ENCODE measurements at places on chromosomes 2 and 18.
A peak's percentile ranks its signal among the peaks of the same experiment; 100 is the strongest.

- no peak for DNase-seq
Measured at GRCh38 chr2:205323929-205324328, 358.4 kb upstream of the NRP2 start.

DNA sequence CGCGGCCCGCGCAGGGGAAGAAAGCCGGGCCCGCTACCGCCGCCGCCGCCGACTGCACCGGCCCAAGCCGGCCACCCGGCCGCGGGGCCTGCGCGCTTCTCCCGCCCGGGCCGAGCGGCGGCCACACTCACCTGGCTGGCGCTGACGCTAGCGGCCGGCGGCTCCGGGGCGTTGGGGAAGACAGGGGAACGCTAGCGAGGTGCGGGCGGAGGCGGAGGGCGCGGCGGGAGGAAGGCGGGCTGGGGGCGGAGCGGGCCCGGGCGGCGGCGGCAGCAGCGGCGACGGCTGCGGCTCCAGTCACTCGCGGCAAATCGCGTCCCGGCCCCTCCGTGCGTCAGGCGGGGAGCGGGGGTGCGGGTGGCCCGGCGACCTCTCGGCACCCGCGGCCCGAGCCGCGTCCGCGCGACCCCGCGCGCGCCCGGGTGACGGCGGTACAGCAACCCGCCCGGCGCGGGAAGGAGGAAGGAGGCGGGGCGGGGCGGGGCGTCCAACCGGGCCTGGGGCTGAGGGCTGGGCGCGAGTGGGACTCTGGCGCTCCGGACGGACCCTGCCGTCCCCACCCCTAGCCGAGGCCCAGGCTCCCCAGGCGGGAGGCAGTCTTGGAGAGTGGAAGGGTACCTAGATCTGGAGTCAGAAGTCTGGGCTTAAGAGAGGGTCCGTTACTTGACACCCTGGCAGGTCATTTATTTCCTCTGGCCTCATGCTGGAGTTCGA is at the start of gene SESTD1:
Gene SESTD1, minus strand, starts transcription at position 465 of the 714 bp plus-strand sequence. CDS start 72,991 bp downstream, outside the sequence.
- peak; percentile 23 for DNase-seq

- no peak for DNase-seq
Measured at GRCh38 chr18:13281406-13281805, 62.8 kb downstream of the LDLRAD4 start.

DNA sequence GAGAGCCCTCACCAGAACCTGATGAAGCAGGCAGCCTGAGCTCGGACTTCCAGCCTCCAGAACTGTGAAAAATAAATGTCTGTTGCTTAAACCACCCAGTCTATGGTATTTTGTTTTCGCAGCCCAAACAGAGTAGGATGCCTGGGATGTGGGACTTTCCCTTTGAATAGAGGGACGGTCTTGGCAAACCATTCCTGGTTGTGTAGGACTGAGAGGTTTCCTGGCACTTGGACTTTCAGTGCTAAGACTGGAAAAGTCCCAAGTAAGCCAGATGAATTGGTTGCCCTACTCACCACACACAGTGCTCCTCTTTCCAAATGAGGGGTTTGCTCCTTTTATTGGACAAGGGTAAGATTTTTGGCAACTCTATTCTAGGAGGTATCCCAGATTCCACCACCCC is 46.8 kb upstream of the ACMSD start:
- no peak for DNase-seq

GRCh38 chr18:50373561-50374219 is 1.2 kb upstream of the SKA1 start:
- no peak for DNase-seq

- DNase-seq = no peak
Measured at GRCh38 chr18:75489493-75490190, 62.1 kb upstream of the SMIM21 start.

- DNase-seq = no peak
Measured at GRCh38 chr2:30316408-30316807, 85.1 kb downstream of the LBH start.

DNA sequence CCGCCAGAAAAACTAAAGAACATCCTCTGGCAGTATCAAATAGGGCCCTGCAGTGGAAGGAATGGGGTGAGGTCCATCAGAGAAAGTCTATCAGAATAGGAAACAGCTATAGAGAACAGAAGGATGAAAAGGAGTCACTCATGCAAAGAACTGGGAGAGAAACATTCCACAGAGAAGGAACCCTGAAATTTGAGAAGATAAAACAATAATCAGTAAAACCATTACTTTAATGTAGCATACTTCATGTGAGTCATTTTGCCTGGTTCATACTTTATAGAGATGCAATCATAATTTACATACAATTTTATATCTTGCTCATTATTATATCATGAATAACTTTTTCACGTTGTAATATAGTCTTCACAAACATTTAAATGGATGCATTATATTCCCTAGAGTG is 402.2 kb downstream of the NCKAP5 start:
- DNase-seq = no peak

DNA sequence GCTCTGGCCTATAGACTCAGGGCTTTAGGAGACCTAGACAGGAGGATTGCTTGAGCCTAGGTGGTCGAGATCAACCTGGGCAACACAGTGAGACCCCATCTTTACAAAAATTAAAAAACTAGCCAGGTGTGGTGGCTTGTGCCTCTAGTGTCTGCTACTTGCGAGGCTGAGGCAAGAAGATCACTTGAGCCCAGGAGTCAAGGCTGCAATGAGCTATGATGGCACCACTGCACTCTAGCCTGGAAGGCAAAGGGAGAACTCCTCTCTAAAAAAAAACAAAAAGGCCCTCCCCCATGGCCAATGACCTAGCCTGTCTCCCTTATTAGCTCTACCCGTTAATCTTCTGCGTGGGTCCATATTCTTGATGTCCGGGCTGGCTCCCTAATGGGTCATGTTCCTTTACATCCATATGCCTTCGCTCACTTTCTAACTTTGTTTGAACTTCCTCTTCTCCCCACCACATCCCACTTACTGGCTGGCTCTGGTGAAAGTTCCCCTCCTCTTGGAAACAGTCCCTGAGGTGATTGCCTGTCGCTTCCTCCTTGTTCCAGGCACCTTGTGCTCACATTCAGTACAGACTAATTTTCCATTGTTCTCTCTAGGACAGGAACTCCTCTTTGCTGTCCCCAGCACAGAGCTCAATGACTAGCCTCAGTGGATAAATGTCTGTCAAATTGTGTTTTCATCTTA is 103.0 kb downstream of the AFF3 start:
- no peak for DNase-seq

GRCh38 chr18:58080451-58080850 is 36.4 kb downstream of the NEDD4L start:
- DNase-seq = no peak

DNA sequence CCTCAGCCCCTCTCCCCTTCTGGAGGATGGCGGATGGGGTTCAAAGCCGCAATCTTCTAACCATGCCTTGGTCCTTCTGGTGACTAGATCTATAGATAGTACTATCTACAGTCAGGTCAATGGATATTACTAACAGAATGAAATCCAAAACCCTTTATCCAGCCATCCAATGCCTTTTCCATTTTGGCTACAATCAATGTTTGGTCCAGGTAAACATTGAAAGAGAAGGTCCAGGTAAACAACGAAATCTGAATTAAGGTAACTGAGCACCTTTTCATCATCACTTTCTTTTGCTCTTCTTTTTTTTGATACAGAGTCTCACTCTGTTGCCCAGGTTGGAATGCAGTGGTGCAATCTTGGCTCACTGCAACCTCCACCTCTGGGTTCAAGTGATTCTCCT is 9.7 kb downstream of the PPP4R3B start:
- no peak for DNase-seq

- DNase-seq = no peak
Measured at GRCh38 chr2:145088756-145089155, 568.8 kb upstream of the ZEB2 start.

DNA sequence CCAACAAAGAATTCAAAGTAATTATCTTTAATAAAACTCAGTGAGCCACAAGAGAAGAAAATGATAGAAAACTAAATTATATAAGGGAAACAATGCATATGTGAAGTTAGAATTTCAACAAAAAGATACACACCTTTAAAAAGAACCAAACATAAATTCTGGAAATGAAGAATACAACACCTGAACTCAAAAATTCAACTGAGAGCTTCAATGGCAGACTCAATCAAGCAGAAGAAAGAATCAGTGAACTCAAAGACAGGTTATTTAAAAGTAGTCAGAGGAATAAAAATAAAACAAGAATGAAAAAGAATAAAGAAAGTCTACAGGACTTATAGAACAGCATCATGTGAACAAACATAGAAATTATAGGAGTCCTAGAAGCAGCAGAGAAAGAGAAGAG is 73.4 kb downstream of the L3MBTL4 start:
- DNase-seq = no peak

GRCh38 chr2:80054346-80054675 is 250.2 kb downstream of the LRRTM1 start:
- no peak for DNase-seq

DNA sequence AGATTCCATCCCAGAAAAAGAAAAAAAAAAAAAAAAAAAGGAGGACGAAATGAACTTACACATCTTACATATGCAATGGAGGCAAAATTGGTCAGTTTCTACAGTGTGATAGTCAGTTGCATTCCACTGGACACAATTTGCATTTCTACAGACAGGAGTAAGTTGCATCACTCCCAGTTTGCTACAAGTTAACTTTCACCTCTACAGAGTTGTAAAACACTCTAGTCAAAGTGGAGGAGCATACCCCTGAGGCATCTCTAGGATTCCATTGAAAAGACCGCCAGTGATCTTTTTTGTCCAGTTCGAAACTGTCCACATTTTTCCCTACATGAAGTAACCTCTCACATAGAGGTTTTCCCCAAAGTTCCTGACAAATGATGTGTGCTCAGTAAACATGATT is 202.8 kb downstream of the VAPA start:
- DNase-seq = no peak

- DNase-seq = no peak
Measured at GRCh38 chr2:237570776-237571335, 4.5 kb downstream of the PRLH start.

GRCh38 chr18:43805646-43806194 is 528.4 kb upstream of the SYT4 start:
- no peak for DNase-seq

- no peak for DNase-seq
Measured at GRCh38 chr2:118806797-118807667, 40.4 kb downstream of the EN1 start.

GRCh38 chr2:134421556-134422328 is 167.9 kb downstream of the MGAT5 start:
- no peak for DNase-seq

GRCh38 chr2:225937625-225938187 is 538.2 kb downstream of the NYAP2 start:
- no peak for DNase-seq

DNA sequence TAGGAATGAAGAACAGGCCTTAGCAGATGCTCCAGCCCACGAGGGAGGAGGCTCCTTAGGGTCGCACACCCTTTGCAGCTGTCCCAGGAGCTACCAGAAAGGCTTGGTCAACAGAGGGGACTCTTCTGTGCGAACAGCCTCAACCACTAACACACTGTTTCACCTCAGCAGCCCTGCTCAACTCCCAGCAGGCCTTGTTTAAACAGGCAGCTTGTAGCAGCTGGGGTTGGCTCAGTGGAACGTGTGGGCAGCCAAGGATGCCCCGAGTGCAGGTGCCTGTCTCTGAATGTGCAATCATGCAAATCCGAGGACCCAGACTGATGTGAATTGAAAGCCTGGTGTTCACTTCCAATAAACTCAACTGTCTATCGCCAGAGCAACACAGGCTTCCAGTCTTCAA is 88.7 kb upstream of the CXCR4 start:
- no peak for DNase-seq

DNA sequence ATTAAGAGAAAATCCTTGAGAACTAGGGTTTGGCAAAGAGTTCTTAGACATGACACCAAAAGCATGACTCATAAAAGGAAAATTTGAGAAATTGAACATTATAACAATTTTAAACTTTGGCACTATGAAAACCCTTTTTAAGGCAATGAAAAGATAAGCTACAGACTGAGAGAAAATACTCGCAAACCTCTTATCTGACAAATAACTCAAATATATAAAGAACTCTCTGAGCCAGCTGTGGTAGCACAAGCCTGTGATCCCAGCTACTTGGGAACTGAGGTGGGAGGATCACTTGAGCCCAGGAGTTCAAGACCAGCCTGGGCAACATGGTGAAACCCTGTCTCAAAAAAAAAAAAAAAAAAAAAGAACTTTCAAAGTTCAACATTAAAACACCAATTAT is 70.5 kb downstream of the FAM168B start:
- DNase-seq = no peak

DNA sequence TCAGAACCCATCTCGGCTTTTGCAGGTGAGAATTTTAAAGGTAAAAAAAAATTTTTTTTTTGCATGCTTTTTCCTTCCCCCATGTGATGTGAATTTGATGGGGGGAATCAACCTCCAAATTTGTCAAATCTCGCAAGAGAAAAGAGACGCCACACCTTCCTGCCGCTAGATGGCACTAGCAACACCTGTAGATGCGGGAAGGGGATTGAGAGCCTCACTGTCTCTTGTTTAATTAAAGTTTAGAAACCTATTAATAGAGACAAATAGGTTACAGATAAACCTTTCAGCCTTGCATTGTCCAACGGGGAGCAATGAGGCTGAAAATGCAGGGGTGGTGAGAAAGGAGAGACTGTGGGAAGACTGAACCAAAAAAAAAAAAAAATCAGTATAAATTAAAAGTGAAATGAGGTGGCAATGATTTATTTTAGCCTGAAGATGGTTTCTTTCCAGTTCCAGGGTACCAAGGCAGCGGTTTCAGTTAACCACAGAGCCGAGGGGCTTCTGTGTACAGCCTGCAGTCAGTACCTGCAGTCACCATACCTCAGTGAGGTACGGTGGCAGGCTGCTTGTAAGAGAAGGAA is 84.6 kb downstream of the NRP2 start:
- no peak for DNase-seq

- no peak for DNase-seq
Measured at GRCh38 chr2:60068755-60069154, 484.7 kb downstream of the BCL11A start.

- no peak for DNase-seq
Measured at GRCh38 chr2:64015898-64016297, 3.3 kb downstream of the VPS54 start.

- DNase-seq = no peak
Measured at GRCh38 chr2:233707940-233708644, 4.6 kb upstream of the UGT1A5 start.

GRCh38 chr2:208320686-208321085 is 54.6 kb downstream of the PIKFYVE start:
- DNase-seq = no peak

- DNase-seq = no peak
Measured at GRCh38 chr2:45237850-45238542, 228.7 kb upstream of the SIX2 start.

- DNase-seq = no peak
Measured at GRCh38 chr2:217919204-217919603, 83.6 kb downstream of the TNS1 start.

- no peak for DNase-seq
Measured at GRCh38 chr2:66696886-66697285, 262.0 kb downstream of the MEIS1 start.
